Calu3 (cell line): ENCODE measurements at places on chromosomes 7 and 10. TPM values are rescaled to one million over a fixed set of nuclear protein-coding genes. Genes with fewer than 3 reads are reported as not detected.
A peak's percentile ranks its signal among the peaks of the same experiment; 100 is the strongest.

The DRGX gene
- total RNA-seq, result not detected in 2 replicates

- no peak for DNase-seq
- H3K27me3 ChIP-seq, result peaks cover 75% of the 10 kb centered on the region
- H3K27ac ChIP-seq, result no peak overlapping the region
- H3K36me3 ChIP-seq, result no peaks in the 10 kb centered on the region
These were observed 52.8 kb downstream of the C10orf105 start for GRCh38 chr10:71666639-71667386.

DNA sequence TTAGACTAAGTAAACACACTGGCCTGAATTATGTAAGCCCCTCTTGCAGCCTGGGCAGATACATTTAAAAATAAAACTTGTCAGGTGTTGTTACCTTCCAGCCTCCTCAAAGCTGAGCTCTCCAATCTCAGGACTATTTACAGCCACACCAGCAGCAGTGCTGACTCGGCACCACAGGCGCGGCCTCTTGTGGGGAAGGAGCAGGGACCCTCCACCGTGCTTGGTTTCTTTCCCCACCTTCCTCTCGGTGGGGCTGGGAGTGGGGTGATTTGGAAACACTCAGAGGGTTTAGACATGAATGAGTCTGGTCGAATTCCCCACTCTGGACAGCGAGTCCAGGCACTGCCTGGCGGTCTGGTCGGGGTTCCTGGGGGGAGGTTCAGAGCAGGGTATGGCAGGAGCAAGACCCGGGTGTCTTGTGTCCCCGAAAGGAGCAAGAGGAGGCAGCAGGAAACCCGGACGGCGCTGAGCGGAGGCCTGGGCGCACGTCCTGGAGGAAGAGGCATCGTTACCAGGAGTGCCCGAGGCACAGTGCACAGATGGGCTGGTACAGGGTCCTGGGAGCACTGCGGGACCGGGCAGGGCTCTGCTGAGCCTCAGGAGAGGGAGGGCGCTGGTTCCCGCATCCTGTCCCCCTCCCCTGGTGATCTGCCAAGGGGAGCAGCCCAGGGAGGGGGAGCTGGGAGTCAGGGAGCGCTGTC lies 29.2 kb upstream of the CFAP46 start:
- H3K27me3 ChIP-seq, result peaks cover 65% of the 10 kb centered on the region
- no peaks in the 10 kb centered on the region for H3K4me1 ChIP-seq
- H3K4me3 ChIP-seq, result no peak overlapping the region
- H3K27ac ChIP-seq, result no peak overlapping the region

DNA sequence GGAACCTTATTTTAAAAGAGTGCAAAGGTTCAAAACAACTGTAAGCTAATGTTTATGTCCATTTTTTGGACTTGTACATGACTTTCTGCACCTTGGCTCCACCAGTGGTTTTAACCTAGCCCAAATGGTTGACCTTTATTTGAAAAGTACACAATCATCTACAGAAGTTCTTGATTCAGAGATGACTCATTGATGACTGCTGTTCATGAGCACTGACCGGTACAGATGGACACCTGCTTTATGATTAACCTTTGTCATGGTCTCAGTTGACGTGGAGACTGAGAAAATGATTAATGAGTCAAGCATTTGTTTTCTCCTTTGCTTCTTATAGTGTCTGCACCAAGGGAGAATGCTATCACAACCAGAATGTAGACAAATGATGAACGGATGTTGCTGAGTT lies 55.7 kb upstream of the PTER start:
- peak; percentile 38 for DNase-seq

The ADAP1 gene
- 173 and 220 TPM in 2 replicates for total RNA-seq

DNA sequence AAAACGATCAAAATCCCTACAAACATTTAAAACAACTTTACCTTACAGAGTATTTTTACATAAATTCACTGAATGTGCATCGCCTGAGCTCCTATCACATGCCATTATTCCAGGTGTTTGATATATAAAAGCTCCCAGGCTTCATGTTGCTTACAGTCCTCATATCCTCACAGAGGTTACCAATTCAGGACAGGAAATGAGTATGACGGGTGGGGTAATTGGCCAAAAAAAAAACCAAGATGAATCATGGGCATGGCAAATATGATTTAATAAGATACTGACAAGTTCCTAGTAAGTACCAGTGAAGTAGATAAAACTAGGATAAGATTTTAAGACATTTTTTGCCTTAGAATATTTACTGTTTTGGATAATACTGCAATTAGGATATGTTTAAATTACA lies 135.8 kb downstream of the KMT2E start:
- no peak for DNase-seq
- no peak overlapping the region for H3K4me3 ChIP-seq
- H3K27ac ChIP-seq, result no peak overlapping the region
- H3K27me3 ChIP-seq, result no peaks in the 10 kb centered on the region
- no peaks in the 10 kb centered on the region for H3K36me3 ChIP-seq

DNA sequence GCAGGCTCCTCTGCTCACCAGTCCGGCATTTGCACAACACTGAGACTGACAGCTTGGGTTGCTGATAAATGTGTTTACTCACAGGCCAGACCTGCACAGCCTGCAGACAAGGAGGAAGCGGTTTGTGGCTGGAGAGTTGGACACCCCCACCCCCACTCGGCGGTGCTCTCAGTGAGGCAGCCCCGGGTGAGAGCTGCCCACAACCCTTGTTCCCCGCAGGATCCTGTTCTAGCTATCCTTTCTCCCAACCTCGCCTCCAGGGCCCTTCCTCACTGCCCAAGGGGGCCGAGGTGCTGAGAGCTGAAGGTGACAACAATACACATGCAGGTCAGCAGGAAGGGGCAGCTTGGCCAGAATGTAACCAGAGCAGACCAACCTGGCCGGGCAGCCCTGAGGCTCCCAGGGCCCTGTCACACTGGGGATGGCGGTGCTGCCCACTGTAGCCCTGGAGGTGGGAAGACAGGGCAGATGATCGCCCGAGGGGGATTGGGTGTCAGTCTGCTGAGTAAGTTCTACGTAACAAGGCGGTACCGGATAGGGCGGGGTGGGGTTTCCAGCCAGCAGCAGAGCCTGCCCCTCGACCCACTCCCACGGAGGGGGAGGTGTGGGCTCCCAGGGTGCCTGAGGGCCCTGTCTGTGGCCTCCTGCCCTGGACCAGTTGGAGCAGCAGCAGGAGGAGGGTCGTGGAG lies 2.1 kb upstream of the ADAM8 start:
- peak overlapping the region; percentile 44 for H3K4me3 ChIP-seq
- no peak overlapping the region for H3K27ac ChIP-seq
- DNase-seq, result peak; percentile 67
- no peaks in the 10 kb centered on the region for H3K27me3 ChIP-seq
- peaks cover 28% of the 10 kb centered on the region for H3K36me3 ChIP-seq

The RAPGEF5 gene
- 108 and 128 TPM in 2 replicates for total RNA-seq

The HYAL4 gene
- total RNA-seq, result not detected in 2 replicates

GRCh38 chr7:112439476-112439875 lies 10.8 kb upstream of the IFRD1 start:
- H3K36me3 ChIP-seq, result no peaks in the 10 kb centered on the region
- no peak overlapping the region for H3K4me3 ChIP-seq
- no peak for DNase-seq
- H3K4me1 ChIP-seq, result no peaks in the 10 kb centered on the region
- H3K27ac ChIP-seq, result no peak overlapping the region

The PRXL2A gene
- 61.4 and 67.2 TPM in 2 replicates for total RNA-seq

GRCh38 chr7:34787586-34787985 lies 129.6 kb downstream of the NPSR1 start:
- no peak for DNase-seq
- no peak overlapping the region for H3K27ac ChIP-seq
- H3K27me3 ChIP-seq, result no peaks in the 10 kb centered on the region

DNA sequence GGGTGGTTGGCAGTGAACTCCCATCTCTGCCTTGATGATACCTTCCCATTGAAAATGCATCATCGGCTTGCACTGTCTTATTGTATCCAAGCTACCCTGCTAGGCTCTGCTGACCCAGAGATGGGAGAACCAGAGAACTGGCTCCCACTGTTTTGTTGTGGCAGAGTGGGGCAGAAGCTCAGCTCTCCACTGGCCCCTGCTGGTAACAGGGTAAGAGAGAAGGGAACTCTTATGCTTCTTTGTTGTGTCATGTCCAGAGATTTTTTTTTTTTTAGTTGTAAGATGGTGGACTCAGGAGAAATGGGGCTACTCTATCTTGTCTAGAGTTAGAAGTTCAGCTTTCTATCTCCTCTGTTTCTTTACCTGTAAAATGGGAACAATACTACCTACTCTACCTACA lies 100.5 kb upstream of the SDK1 start:
- DNase-seq, result peak; percentile 66
- peaks cover 12% of the 10 kb centered on the region for H3K36me3 ChIP-seq
- no peaks in the 10 kb centered on the region for H3K27me3 ChIP-seq
- H3K4me3 ChIP-seq, result no peak overlapping the region
- H3K27ac ChIP-seq, result no peak overlapping the region

The HTR5A gene
- total RNA-seq, result not detected in 2 replicates

The CPA4 gene
- not detected in 2 replicates for total RNA-seq

DNA sequence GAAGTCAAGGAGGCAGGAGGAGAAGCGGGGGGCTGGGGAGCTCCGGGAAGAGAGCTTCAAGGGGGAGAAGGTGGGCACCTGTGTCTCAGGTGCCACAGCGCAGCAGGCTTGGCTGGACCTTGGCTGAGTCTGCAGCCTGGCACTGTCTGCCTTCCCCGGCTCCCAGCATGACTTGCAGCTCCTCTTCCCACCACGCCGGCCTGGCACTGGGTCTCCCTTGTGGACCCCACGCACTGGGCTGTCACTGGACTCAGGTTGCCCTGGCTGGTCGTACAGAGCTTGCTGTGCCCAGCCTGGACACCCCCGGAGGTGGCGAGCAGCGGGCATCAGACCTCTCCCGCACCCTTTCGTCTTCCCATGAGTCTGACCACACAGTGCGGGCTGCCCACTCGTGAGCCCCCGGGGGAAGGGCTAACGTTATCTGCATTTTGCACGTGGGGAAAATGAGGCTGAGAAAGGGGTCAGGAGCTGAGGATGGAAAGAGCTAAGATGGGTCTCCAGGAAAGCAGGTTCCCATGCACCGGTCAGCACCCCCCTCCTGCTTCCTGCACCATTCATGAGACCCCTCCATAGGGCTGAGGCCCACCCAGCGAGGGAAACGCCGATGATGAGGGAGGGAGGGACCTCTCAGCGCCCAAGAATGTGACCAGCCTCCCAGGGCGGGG lies 40.3 kb upstream of the PSMG3 start:
- no peak for DNase-seq
- H3K36me3 ChIP-seq, result no peaks in the 10 kb centered on the region
- H3K27ac ChIP-seq, result no peak overlapping the region
- no peak overlapping the region for H3K4me3 ChIP-seq
- H3K27me3 ChIP-seq, result peaks cover 65% of the 10 kb centered on the region

DNA sequence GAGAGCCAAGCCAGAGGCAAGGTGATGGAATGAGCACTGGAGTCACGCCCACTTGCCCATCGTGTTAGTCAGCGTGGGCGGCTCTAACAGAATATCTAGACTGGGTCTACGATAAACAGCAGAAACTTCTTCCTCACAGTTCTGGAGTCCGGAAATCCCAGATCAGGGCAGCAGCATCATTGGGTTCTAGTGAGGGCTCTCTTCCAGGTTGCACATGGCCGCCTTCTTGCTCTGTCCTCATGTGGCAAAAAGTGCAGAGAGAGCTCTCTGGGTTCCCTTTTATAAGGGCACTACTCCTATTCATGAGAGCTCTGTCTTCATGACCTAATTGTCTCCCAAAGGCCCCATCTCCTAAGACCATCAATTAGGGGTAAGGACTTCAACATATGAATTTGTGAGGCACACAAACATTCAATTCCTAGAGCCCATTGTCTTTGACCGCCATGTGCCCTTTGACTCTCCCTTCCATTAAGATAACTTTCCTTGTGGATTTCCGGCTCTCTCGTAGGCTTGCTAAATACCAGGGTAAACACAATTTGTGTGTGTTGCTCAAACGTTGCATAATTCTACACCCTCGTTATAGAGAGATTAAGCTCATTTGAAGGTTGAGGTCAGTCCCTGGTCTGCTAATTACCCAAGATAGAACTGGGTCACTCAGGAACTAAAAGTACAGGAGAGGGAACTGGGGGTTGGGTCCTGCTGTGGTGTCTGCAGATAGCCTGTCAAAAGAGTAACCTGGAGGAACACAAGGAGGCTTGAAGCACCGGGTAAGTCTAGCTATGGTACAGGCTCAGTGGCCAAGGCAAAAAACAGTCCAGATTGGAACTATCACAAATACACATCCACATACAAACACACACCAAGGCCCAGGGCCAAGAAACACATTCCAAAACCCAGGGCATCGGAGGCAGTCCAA lies 28.7 kb upstream of the USP6NL start:
- no peaks in the 10 kb centered on the region for H3K36me3 ChIP-seq
- H3K4me3 ChIP-seq, result no peak overlapping the region
- H3K27ac ChIP-seq, result no peak overlapping the region
- H3K27me3 ChIP-seq, result no peaks in the 10 kb centered on the region
- H3K4me1 ChIP-seq, result no peaks in the 10 kb centered on the region

GRCh38 chr7:138834583-138834982 lies 36.6 kb upstream of the ATP6V0A4 start:
- no peak overlapping the region for H3K27ac ChIP-seq
- peaks cover 5% of the 10 kb centered on the region for H3K4me1 ChIP-seq
- H3K4me3 ChIP-seq, result no peak overlapping the region
- H3K36me3 ChIP-seq, result no peaks in the 10 kb centered on the region
